Thymus (tissue), 14 donors: ENCODE measurements at places on chromosomes 4 and X. TPM values are rescaled to one million over a fixed set of nuclear protein-coding genes. Genes with fewer than 3 reads are reported as not detected.

The SHROOM4 gene
- 0.94 TPM for total RNA-seq

The MYOZ2 gene
- 0.33 TPM for total RNA-seq

The SPACA5 gene
- not detected for total RNA-seq

The F8A2 gene
- not detected for total RNA-seq

The DCAF12L2 gene
- total RNA-seq, result 0.42 TPM

The CT45A10 gene
- not detected for total RNA-seq

DNA sequence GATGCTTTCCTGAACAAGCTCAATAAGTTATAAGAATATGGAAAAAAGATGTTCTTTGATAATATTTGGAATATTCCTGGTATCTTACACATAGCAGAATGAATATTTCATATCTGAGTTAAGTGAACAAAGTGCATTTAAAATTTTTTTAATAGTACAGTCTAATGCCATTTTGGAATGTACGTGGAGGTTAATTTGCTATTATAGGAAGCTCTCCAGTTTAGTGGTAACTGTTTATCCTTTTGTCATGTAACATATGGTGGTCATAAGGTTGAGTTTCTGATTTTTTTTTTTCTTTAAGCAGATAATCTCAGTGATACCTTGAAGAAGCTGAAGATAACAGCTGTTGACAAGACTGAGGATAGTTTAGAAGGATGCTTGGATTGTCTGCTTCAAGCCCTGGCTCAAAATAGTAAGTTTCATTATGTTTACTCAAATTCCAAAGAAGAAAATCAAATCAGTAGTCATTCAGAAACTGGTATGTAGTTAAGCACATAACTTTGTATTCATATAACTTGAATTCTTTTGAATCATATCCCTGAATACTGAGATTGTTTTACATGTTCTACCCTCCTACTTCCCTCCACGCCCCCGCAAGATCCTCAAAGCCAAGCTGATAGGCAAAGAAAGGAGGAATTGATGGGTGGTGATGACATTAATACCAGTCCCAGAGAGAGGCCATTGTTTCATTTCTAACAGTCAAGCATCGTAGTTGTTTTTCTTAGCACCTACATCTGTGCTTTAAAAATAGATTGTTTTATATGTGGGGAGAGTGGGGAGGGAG is 32.1 kb downstream of the RAP1GDS1 start:
- DNase-seq, result no peak

- no peak for DNase-seq
Observed at GRCh38 chrX:13690836-13691235, 1.9 kb downstream of the RAB9A start.

- DNase-seq, result no peak
Observed at GRCh38 chr4:78288327-78288726, 231.2 kb downstream of the FRAS1 start.

DNA sequence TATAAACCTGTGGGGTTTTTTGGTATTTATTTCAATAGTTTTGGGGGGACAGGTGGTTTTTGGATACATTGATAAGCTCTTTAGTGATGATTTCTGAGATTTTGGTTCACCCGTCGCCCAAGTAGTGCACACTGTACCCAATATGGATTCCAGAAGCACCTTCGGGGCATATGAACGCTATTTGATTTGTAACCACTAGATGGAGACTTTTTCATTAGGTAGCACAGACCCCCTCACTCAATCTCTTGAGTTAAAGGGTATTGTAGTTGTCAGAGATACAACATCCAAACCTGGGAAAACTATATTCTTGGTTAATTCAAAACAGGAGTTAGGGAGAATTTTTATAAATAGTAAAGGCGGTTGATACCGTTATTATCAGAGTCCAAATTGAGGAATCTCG is 79.8 kb downstream of the SPANXN3 start:
- DNase-seq, result no peak

DNA sequence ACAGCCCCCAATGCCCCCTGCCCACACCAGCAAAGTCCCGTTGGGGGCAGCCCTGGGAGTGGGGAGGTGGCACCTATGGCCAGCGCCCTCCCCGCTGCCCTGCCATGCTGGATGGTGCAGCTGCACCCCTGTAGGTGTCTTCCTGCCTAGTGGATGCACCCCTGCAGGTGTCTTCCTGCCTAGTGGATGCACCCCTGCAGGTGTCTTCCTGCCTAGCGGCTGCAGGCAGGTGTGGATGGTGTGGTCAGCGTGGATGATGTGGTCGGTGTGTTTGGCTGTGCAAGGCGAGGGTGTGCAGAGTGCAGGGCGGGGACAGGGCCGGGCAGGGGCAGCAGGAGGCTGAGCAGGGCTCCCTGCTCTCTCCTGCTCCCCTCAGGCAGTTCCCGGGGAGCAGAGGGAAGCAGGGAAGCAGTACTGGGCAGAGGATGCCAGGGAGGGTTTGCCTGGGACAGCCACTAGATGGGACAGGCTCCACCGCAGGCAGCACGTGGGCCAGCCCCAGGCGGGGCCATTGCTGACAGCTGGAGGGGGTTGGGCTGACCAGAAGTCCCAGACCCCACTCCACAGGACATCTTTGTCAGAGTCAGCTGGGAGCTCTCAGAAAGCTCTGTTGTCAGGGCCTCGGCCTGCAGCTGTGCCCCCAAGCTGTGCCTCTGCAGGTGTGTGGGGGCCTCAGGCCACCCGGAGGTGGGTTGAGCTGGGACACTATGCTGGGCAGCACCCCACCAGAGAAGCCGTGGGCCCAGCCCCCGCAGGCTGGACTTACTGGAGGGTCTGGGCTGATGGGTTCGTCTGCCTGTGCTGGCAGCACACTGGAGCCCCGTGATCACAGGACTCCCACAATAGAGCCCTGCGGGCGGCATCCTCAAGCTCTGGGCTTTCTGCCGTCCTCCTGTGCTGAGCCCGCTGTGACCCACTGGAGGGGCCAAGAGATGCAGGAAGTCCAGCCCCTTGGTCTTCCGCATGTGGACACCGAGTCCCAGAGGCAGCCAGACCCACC is 23.7 kb downstream of the DOK7 start:
- DNase-seq, result no peak

DNA sequence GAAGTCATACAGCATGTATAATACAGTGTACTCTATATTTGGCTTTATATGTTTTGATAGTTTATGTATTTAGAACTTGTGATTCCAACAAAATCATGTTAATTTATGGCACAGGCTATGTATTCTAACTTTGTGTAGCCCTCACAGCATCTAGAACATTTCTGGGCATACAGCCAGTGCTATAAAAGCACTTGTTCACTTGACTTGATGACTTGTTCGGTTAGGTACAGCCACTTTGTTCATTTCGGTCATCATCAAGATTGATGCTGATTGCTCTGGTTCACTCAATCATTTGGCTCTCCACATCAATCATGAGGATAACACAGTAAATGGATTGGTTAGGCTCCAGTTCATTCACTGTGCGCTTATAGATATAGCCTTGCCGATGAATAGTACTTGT is 97.6 kb upstream of the IRS4 start:
- DNase-seq, result no peak
